ENCODE measurements at places on chromosomes 2 and 18. TPM values are rescaled to one million over a fixed set of nuclear protein-coding genes. Genes with fewer than 3 reads are reported as not detected.

DNA sequence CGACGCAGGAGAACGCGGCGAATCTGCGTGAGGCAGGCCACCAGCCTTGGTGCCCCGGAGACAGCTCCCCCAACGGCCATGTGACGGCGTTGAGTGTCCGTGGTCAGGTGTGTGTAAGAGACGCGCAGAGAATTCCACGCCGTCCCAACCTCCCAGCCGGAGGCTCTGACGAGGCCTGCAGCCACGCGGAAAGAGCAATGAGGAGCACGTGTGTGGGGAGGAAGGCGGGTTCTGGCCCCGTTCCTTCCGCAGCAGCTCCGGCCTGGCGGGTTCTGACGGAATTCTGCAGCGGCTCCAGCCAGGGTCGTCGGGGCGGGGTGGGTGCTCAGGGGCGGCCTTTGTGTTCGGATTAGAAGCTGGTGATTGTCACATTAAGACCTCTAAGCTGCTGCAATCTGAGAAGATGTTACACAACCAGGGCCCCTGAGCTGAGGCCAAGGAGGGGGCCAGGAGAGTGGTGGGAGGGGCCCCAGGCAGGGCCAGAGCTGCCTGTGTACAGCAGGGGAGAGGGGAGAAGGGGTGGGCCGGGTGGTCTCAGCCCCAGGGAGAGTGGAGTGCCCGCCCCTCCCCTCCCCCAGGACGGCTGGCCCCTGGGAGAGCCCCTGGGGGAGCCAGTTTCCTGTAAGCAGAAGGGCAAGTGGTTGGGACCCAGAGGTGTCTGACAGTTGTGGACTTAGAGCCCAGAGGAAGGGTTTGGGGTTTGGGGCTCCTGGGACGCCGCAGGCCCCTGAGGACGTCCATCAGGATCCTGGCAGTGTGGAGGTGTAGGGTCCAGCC, 5.1 kb upstream of the GAL3ST2 start:
- H3K27ac ChIP-seq = no peak overlapping the region
- H3K4me1 ChIP-seq = peaks cover 11% of the 10 kb centered on the region
- no peak for DNase-seq
- H3K36me3 ChIP-seq = no peaks in the 10 kb centered on the region
- no peak overlapping the region for H3K4me3 ChIP-seq
- no peaks in the 10 kb centered on the region for H3K27me3 ChIP-seq

DNA sequence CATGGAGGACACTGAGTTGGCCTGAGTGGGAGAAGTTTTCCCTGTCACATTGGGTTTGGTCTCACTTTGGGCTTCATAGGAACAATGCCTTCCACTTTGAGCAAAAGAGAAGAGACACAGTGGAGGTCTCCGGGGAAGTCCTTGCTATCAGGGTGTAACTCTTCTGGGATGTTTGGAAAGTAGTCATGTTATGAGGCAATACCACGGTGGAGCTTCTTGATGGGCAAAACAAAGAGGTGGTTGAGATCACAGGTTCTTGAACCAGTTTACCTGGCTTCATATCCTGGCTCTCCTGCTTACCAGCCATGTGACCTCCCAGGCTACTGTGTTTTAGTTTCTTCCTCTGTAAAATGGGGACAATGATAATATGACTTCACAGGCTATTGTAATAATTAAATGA, 478.6 kb downstream of the SLC4A3 start:
- H3K4me3 ChIP-seq = no peak overlapping the region
- no peaks in the 10 kb centered on the region for H3K36me3 ChIP-seq
- H3K27ac ChIP-seq = no peak overlapping the region
- no peaks in the 10 kb centered on the region for H3K27me3 ChIP-seq

DNA sequence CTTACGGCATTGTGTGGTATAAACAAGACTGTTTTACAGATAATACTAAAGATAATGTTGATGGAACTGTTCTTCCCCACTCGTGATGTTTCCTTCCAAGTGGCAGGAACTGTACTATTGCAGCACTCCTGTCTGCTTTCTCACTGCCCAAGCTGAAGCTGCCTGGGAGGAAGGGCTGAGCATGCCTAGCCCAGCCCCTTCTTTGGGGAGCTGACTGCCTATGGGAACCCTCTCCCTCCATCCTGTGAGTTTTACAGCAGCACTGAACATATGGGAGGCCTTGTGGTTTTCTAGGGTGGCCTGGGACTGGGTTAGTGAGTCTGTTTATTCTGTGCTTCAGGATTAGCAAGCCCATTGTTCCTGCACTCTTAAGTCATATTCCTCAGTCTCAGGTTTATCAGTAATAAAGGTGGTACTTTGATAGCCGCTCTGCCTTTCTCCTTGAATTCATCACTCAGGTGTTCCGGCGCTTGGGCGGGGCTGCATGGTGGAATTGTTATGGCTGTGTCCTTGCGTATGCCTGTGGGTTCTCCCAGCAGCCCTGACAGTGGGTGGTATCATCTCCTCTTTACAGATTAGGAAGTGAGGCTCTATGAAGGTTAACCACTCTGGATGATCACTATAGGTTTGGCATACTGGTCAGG, 379.7 kb downstream of the PTPRM start:
- no peaks in the 10 kb centered on the region for H3K27me3 ChIP-seq
- no peak overlapping the region for H3K27ac ChIP-seq
- no peak overlapping the region for H3K4me3 ChIP-seq
- peaks cover 6% of the 10 kb centered on the region for H3K4me1 ChIP-seq

GRCh38 chr2:133414486-133415209, 153.6 kb downstream of the NCKAP5 start:
- H3K27ac ChIP-seq = no peak overlapping the region
- H3K4me1 ChIP-seq = no peaks in the 10 kb centered on the region
- no peaks in the 10 kb centered on the region for H3K36me3 ChIP-seq
- no peaks in the 10 kb centered on the region for H3K27me3 ChIP-seq
- no peak overlapping the region for H3K4me3 ChIP-seq

GRCh38 chr2:122041455-122041854, 286.0 kb downstream of the TSN start:
- H3K27ac ChIP-seq = no peak overlapping the region
- no peaks in the 10 kb centered on the region for H3K36me3 ChIP-seq
- H3K4me1 ChIP-seq = no peaks in the 10 kb centered on the region
- H3K27me3 ChIP-seq = no peaks in the 10 kb centered on the region
- no peak overlapping the region for H3K4me3 ChIP-seq

DNA sequence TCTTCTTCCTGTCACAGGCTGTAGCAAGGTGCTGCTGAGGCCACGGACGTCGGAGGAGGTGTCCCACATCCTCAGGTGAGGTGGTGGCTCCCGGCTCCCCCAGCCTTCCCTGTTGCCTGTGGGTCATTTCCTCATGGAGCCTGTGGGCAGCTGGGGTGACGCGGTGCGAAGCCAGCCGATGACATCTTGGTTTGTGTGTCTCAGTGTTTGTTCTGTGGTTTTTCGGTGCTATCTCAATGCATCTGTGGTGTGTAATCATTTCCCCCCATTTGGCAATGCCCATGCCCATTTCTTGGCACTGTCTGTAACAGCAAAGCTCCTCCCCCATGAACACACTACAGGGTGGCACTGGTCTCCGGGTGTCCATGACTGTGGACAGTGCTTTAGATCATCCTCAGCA, 6.6 kb downstream of the D2HGDH start:
- no peaks in the 10 kb centered on the region for H3K36me3 ChIP-seq
- H3K27me3 ChIP-seq = no peaks in the 10 kb centered on the region
- H3K27ac ChIP-seq = no peak overlapping the region
- DNase-seq = no peak
- H3K4me1 ChIP-seq = peaks cover 26% of the 10 kb centered on the region

DNA sequence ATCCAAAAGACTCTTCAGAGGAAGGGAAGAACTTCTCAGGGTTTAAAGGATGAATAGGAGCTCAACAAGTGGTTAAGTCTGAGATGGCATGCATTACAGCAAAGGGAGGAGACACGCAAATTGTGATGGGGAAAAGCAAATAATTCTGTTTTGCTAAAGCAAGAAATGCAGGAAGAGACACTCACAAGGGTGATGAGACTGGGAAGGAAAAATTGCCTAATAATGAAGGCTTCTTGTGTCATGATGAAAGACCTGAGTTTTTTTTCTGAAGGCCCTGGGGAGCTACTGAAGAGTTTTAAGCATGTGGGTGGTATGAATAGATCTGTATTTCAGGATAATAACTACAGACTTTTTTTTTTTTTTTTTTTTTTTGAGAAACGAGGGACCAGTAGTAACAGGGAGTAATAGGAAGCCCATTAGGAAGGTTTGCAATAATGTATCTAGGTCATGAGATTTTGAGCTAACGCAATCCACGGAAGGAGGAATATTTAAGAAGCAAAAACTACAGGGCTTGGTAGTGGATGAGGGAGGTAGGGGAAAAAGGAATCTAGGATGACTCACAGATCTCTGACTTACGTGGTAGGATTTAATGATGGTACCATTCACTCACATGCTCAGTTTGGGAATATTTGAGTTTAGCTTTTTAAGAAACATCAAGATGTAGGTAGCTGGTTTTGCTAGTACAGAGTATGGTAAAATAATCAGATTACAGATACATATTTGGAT, 16.0 kb upstream of the SERPINB3 start:
- H3K27ac ChIP-seq = no peak overlapping the region
- no peaks in the 10 kb centered on the region for H3K27me3 ChIP-seq
- no peaks in the 10 kb centered on the region for H3K36me3 ChIP-seq

GRCh38 chr2:176999301-176999700, 213.3 kb upstream of the HNRNPA3 start:
- no peak overlapping the region for H3K4me3 ChIP-seq
- H3K27ac ChIP-seq = no peak overlapping the region
- no peak for DNase-seq
- no peaks in the 10 kb centered on the region for H3K27me3 ChIP-seq

DNA sequence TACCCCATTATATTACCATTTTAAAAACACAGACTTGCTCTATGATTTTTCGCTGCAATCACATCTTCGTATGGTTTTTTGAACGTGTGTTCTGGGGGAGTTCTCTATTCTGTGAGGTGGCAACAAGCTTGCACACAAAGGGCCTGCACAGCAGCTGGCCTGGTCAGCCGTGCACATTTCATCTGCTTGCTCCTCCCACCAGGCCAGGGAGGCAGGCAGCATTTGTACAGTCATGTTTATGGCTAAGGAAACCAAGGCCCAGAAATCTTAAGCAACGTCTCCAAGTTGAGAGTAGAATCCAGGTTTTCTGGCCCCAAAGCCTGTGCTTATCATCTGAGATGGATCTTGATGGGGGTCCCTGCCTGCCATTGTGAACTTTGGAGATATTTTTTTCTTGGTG, 106.4 kb upstream of the SMIM21 start:
- no peak overlapping the region for H3K4me3 ChIP-seq
- no peaks in the 10 kb centered on the region for H3K36me3 ChIP-seq
- H3K27me3 ChIP-seq = no peaks in the 10 kb centered on the region
- DNase-seq = no peak
- H3K27ac ChIP-seq = no peak overlapping the region
- H3K4me1 ChIP-seq = no peaks in the 10 kb centered on the region

- H3K27me3 ChIP-seq = no peaks in the 10 kb centered on the region
- DNase-seq = no peak
- no peak overlapping the region for H3K4me3 ChIP-seq
- H3K36me3 ChIP-seq = no peaks in the 10 kb centered on the region
Observed at GRCh38 chr18:73774811-73775509, 372.7 kb downstream of the FBXO15 start.

DNA sequence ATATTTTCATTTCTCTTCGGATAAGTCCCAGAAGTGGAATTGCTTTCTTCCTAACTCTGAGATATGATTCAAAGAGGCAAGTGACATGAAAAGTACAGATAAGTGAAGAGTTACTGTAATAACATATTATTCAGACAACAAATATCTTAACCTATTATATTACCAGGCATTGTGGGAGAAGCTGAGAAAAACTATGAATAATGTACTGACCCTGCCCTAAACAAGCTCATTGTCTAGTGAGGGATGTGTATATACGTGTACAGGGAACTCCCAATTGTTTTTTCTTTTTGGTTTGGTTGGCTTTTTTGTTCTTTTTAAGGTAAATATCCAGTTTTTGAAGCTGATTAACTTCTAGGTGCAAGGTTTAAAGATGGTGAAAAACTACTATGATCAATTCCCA, 26.5 kb downstream of the NCKAP1 start:
- no peaks in the 10 kb centered on the region for H3K4me1 ChIP-seq
- H3K4me3 ChIP-seq = no peak overlapping the region
- H3K27ac ChIP-seq = no peak overlapping the region

DNA sequence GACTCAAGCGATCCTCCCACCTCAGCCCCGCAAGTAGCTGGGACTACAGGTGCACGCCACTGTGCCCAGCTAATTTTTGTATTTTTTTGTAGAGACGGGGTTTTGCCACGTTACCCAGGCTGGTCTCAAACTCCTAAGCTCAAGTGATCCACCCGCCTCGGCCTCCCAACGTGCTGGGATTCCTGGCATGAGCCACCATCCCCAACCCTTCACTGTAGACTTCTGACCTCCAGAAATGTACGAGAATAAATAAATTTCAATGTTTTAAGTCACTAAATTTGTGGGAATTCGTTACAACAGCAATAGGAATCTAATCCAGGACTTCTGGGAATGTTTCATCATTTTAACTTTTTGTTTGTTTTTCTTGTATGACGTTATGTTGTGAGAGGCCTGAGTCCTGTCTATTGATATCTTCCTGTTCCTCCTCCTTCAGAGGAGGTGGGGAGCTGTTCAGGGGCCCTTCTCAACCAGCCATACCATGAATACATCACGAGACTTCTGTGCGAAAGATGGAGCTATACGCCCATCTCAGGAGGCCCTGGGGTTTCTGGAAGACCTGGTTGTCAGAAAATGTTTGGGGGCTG, 40.0 kb downstream of the TEX44 start:
- H3K4me3 ChIP-seq = no peak overlapping the region
- H3K27me3 ChIP-seq = no peaks in the 10 kb centered on the region
- DNase-seq = no peak
- H3K36me3 ChIP-seq = no peaks in the 10 kb centered on the region
- H3K4me1 ChIP-seq = no peaks in the 10 kb centered on the region

- H3K27ac ChIP-seq = no peak overlapping the region
- H3K27me3 ChIP-seq = no peaks in the 10 kb centered on the region
- H3K4me1 ChIP-seq = no peaks in the 10 kb centered on the region
- no peaks in the 10 kb centered on the region for H3K36me3 ChIP-seq
- no peak for DNase-seq
Observed at GRCh38 chr2:138244501-138244925, 257.1 kb upstream of the SPOPL start.

- peaks cover 8% of the 10 kb centered on the region for H3K27me3 ChIP-seq
- DNase-seq = peak; percentile 18
- H3K27ac ChIP-seq = no peak overlapping the region
Observed at GRCh38 chr18:45837283-45838070, 12.0 kb downstream of the SIGLEC15 start.

The EPB41L3 gene
- 1.8 TPM for total RNA-seq

The TMEM150A gene
- total RNA-seq = 6.3 TPM

The MEIS1 gene
- total RNA-seq = not detected

The IL36A gene
- not detected for total RNA-seq

The TMEM163 gene
- not detected for total RNA-seq

The TTC39C gene
- 57.4 TPM for total RNA-seq

The SCG2 gene
- not detected for total RNA-seq

The DTNB gene
- total RNA-seq = 15.2 TPM

The CFAP221 gene
- not detected for total RNA-seq

The ALPI gene
- total RNA-seq = not detected

Measured in CD8-positive, alpha-beta memory T cell (primary cell).